Stimulated activated CD4-positive, alpha-beta T cell treated with anti-CD3 and anti-CD28 coated beads, Interleukin-15, amount 100 ng/mL, for 1 hour (primary cell): ENCODE measurements at places on chromosomes 2 and 18.

GRCh38 chr2:160111951-160112798, 49.8 kb upstream of the PLA2R1 start:
- DNase-seq, result no peak

- DNase-seq, result no peak
These were observed 64.7 kb downstream of the CDH7 start for GRCh38 chr18:65815506-65815905.

GRCh38 chr2:159044804-159045286, 76.4 kb downstream of the TANC1 start:
- DNase-seq, result no peak

GRCh38 chr2:12282780-12283695, 433.7 kb upstream of the TRIB2 start:
- DNase-seq, result no peak

- no peak for DNase-seq
These were observed 70.6 kb upstream of the ID2 start for GRCh38 chr2:8611246-8611645.

GRCh38 chr2:27356056-27356381, 545 bp downstream of the GTF3C2 start:
- DNase-seq, result no peak

GRCh38 chr2:234950730-234951663, 820 bp upstream of the SH3BP4 start:
- DNase-seq, result no peak

- DNase-seq, result no peak
These were observed 116.1 kb downstream of the ATL2 start for GRCh38 chr2:38260972-38261371.

GRCh38 chr2:168127371-168127770, 120.0 kb downstream of the STK39 start:
- DNase-seq, result no peak

GRCh38 chr2:168254158-168254935, 7.0 kb upstream of the STK39 start:
- DNase-seq, result no peak

- no peak for DNase-seq
These were observed 39.3 kb upstream of the EFEMP1 start for GRCh38 chr2:55962915-55963314.

DNA sequence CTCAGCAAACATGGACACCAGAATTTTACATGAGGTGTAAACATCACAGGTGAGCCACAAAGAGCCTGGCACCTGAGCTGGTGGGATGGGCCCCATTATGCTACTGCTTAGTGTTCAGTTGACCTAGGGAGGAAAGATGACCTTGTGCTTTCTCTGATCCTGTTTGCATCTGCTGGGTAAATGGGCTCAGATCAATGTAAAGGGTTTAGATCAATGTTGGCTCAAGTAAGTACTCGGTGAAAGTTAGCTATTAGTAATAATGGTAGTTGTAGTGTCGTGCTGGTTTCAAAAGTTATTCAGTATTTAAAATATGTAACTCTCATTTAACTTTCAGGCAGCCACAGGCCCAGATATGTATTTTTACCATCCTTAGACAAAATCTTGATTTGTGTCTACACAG, 19.8 kb downstream of the ABHD3 start:
- no peak for DNase-seq

GRCh38 chr2:224959556-224959955, 82.7 kb downstream of the DOCK10 start:
- no peak for DNase-seq

DNA sequence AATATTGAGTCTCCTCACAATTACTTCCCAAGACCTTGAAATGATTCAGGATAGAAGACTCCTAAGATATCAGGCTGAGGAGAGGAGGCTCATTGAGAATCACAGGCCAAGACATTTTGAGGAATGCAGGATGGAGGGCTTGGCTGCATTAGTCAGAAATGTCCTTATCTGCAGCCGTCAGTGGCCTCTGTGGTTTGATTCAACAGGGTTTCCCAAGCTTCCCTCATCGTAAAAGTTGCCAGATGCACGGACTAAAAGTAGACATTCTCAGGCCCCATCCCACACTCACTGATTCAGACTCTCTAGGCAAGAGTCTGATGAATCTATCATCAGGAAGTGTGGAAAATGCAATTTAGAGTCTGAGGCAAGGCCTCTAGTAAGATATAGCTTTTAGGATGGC, 34.0 kb upstream of the TMEM178A start:
- no peak for DNase-seq

DNA sequence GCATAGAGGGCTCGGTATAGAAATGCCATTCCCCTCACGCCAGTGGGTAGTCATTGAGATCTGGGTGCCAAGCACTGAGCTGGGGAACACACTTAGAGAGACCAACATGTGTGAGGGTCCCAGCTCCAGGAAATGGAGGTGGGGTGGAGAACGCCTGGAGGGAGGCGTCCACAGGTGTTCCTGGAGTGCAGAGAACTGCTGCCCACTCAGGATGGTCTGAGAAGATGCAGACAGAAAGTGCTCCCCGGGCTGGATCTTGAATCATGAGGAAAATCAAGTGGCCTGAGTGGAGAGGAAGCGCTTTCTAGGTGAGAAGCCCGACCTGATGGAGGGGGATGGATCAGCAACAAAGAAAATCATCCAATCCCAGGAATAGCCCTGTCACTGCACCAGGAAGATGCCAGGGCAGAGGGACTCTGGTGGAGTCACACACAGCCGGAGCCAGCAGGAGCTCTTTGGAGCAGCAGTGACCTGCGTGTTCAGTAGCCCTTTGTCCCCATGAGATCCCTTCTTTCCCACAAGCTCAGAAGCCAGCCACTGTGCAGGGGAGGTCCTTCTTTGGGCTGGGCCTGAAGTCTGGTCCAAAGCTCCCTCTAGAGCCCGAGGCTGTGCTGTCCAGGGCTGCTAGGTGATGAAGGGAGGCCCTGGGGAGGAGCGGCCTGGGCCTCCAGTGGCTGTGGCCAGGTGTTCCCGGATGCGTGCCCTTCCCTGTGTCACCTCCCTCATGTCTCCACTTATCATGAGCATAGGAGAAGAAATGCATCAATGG, 112.3 kb downstream of the RNF144A start:
- DNase-seq, result no peak

DNA sequence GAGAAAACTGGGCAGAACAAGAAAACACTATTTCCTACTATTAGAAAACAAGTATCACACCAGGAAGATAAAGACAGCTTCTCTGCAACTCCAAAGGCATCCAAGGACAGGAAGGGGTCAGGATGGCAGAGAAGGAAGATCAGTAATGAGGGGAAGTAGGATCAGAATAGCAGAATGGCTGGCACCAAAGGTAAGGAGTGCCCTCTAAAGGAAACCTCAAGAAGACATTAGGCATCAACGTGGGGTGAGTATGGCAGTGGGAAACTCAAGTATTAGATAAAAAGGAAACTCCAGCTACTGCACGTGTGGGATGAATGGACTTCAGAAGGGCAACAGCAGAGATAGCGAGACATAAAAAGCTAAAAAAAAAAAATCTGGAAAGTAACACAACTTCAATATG, 25.9 kb downstream of the HDLBP start:
- DNase-seq, result no peak

GRCh38 chr2:8583400-8584173, 98.3 kb upstream of the ID2 start:
- DNase-seq, result peak; percentile 30

GRCh38 chr2:109558076-109558882, 55.5 kb downstream of the SEPTIN10 start:
- DNase-seq, result no peak

GRCh38 chr2:188158337-188159100, 133.2 kb upstream of the GULP1 start:
- DNase-seq, result no peak

- no peak for DNase-seq
These were observed 154.5 kb upstream of the RASGRP3 start for GRCh38 chr2:33321876-33322483.

DNA sequence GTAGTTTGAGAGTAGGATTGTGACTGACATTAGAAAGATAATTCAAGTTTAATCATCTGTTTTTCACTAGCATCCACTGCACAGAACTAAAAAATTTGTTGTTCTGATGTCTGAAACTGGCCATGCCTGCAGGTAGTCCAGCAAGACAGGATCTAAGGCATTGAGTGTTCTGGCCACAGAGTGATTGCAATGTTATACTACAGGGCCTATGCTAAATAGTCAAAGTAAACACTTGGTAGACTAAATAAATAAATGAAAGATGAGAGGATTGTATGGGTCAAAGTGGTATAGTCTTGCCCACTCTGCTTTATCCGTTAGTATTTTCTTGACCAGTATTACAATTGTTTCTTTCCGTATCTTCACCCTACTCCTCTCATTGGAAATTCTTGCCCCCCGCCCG, 27.6 kb upstream of the FANCL start:
- DNase-seq, result no peak

- no peak for DNase-seq
These were observed 788.4 kb upstream of the TMEFF2 start for GRCh38 chr2:192983173-192983572.

- no peak for DNase-seq
These were observed at the start of gene RAB17 for GRCh38 chr2:237590272-237591140. TSS of gene RAB17 (minus strand) at chr2:237590734. CDS start at chr2:237586154, 4,580 bp downstream.

GRCh38 chr2:198874472-198874858, 583.3 kb downstream of the SATB2 start:
- no peak for DNase-seq

GRCh38 chr2:46393865-46394264, 85.5 kb upstream of the TMEM247 start:
- no peak for DNase-seq
